Inflammatory macrophage (primary cell): ENCODE measurements at places on chromosomes 16 and 17.
A peak's percentile ranks its signal among the peaks of the same experiment; 100 is the strongest.

GRCh38 chr17:39167476-39167875 is 1.5 kb upstream of the ARL5C start:
- DNase-seq = no peak

- no peak for DNase-seq
These were observed 651 bp upstream of the EIF1 start for GRCh38 chr17:41687828-41688640.

GRCh38 chr17:60224064-60224463 is 74.3 kb downstream of the CA4 start:
- peak; percentile 9 for DNase-seq

DNA sequence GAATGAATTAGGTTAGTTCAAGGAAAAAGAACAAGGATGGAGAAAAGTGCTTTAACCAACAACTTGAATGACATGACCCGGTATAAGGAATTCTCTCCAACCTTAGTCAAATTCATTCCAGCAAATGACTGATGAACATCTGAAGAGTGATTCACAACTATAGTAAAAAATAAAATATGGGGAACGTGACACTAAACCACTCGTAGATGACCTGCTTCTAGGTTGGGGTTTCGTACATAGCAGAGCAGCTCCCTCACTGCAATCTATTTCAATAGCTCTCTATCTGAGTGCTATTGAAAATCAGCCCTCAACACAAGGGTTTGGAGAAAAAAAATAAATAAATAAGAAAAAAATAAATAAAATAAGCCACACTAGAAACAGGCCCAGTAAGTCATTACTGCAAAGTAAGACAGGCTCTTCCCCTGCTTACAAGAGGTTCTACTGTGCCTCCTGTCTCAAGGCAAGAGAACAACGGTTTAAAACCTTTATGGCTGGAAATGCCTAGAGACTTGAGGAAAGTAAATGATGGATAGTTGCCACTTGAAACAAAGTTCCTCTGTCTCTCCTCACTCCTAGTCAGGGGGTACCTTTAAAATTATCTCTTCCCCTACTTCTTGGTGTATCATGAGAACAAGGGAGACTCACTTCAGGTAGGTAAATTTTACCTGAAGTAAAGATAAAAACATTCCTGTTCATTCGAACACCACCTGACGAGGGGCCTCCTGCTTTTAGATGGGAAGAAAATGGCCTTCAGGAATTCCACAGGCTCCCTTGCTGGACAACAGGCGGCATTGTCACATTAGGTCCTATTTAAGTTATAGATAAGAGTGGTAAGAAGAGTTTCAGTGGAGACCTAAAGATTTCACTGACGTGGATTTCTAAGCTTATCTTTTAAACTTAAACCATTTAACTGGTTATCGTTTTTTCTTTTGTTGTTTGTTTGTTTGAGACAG is 20.5 kb downstream of the COG7 start:
- no peak for DNase-seq

DNA sequence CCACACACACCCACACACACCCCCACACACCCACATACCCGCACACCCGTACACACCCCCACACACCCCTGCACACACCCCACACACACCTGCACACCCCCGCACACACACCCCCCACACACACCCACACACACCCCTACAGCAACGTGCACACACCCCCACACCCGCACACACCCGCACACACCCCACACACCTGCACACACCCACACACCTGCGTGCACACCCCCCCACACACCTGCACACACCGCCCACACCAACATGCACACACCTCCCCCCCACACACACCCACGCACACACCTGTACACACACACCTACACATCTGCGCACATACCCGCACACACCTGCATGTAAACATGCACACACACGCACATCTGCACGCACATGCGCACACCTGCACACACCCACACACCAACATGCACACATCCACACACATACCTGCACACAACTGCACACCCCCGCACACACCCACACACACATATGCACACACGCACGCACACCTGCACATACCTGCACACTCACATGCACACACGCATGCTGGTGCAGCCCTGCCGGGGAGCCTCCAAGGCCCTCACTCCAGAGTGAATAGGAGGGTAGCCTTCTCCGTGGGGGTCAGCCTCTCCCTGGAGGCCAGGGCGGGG is 7.5 kb downstream of the ASPSCR1 start:
- DNase-seq = no peak

DNA sequence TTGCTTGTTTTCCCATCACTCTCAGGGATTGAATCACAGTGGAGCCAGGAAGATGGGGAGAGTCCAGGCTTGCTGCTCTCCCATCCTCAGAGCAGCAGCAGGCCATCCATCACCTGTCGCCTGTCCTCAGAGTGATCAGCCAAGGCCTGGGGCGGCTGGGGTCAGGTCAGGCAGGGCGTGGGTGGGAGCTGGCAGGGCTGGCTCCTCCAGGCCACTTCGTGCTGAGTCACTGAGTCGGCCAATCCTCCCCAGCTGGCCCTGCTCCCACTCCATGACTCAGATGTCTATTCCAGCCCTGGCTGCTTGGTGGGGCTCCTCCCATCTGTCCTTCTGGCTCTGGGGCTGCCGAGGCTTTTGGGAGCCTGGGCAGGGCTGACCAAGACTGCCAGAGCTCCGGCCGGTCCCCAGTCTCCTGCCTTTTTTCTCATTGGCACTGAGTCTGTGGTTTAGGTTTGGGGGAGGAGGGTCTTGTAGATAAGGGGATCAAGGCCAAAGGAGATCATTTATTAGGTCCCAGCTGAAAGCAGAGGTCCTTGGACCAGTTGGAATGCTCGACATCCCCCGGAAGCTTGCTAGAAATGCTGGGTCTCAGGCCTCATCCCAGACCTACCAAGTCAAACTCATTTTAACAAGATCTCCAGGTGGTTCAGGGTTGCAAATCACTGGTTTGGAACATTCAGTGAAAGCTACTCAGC is 72.7 kb downstream of the ABCC1 start:
- DNase-seq = peak; percentile 91

- DNase-seq = peak; percentile 78
These were observed 1.0 kb upstream of the AIPL1 start for GRCh38 chr17:6435968-6436367.

DNA sequence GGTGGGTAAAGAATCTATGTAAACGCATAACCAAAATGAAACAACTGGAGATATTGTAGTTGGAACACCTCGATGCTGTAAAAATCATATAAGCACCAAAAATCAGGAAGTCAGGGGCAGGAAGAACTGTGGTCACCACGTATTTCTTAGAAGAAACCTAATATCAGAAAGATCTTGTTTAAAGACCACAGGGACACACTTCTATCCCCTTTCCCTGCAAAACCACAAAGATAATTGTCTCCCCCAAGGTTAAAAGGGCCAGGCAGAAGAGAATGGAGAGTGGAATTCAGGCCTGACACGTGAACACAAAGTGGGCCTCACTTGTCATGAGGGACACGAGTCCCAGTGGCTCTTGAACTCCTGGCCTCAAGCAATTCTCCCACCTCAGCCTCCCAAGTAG is 68.1 kb downstream of the GSG1L start:
- DNase-seq = no peak

DNA sequence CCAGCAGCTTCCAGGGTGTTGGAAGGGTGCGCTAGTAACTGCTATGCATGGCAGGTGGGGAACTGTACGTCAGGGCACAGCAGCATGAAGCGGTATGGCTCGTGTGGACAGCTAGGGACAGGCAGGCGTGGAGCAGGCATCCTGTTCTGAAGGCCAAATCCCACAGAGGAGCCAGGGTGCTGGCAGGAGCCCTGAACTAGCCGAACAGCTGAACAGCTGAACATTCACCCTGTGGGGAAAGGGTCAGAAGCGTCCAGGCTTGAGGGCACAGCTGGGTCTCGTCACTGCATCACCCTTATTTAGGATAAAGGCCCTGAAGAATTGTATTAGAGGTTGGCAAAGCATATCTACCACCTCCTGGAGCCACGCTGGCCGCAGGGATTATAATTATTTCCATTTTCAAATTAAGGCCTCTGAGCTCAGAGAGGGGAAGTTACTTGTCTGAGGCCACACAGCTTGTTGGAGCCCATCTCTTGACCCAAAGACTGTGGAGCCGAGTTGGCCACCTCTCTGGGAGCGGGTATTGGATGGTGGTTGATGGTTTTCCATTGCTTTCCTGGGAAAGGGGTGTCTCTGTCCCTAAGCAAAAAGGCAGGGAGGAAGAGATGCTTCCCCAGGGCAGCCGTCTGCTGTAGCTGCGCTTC is 3.3 kb upstream of the STH start:
- DNase-seq = no peak

DNA sequence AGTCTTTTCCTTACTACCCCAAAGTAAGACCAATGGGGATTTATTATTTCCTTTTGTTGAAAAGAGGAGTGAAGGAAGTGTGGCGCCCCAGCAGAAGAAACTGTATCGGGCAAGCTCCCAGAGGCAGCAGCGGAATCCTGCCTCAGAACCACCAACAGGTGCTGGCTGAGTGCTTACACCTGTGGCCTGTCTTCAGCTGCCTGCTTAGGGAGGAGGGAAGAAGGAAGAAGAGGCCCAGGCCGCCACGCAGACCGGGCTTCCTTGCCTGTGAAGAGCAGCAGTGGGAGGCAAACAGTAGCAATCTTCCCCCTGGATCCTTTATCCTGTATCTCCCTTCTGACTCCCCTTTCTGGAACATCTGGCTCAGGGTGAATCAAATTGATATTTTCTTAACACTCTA is 134.7 kb downstream of the AATF start:
- DNase-seq = no peak

GRCh38 chr17:19539841-19540311 is 6.2 kb downstream of the SLC47A1 start:
- no peak for DNase-seq

- no peak for DNase-seq
These were observed 26.4 kb downstream of the EEF2K start for GRCh38 chr16:22232277-22233036.

DNA sequence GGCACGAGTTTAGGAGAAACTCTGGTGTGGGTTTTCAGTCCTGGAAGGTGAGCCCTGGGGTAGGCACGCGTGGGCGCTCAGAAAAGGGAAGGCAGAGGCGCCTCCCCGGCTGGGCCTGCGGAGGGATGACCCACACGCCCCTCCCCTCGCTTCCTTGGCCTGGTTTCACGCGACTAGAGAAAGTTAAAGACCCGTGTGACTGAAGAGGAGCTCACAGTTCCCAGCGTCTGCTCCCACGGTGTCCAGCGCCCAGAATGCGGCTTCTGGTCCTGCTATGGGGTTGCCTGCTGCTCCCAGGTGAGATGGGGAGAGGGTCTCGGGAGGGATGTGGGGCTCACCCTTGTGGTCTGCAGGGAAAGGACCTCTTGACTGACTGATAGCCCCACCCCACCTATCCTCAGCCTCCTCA is at the start of gene CD300LG:
TSS of gene CD300LG (plus strand) at position 214 of the 409 bp plus-strand sequence. CDS start at position 255, 41 bp downstream.
- DNase-seq = peak; percentile 71

DNA sequence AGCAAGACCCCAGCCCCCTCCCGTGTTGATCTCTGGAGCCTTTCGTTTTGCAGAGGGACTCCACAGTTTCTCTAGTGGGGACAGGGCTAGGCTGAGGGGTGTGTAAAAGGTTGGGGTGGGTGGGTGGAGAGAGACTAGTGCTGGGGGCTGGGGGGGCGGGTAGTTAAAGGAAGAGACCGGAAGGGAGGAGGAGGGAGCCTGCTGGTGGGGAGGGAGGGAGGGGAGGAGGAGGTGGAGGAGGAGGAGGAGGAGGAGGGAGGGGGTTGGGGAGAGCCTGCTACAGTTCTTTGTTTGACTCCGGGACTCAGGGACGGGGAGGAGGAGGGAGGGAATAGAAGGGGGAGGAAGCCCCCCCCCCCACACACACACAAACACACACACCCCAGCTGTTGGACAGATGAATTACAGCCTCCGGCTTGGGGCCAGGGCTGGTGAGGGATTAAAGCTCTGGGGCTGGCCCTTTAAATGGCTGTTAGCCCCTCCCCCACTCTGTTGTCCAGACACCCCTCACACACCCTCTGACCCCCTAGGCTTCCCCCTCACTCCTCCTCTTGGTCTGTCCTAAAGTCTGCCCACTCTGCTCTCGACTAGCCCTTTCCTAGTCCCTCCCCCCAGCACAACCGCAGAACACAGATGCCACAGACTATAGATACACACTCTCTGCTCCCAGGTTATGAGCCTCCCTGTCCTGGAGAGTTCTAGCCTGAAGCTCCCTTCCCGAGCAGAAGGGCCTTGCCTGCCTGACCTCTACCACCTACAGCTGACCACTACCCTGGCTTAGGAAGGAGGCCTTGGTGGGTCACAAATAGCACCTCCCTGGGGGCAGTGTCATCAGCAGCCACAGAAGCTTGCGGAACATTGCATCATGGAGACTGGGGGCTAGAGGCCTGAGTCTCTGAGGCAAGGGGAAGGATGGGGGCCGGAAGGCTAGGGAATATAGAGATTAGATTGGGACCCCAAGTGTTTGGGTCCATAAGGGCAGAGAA is 4.4 kb downstream of the KDM6B start:
- DNase-seq = peak; percentile 48

- DNase-seq = no peak
These were observed 3.4 kb upstream of the ENGASE start for GRCh38 chr17:79071161-79071740.

DNA sequence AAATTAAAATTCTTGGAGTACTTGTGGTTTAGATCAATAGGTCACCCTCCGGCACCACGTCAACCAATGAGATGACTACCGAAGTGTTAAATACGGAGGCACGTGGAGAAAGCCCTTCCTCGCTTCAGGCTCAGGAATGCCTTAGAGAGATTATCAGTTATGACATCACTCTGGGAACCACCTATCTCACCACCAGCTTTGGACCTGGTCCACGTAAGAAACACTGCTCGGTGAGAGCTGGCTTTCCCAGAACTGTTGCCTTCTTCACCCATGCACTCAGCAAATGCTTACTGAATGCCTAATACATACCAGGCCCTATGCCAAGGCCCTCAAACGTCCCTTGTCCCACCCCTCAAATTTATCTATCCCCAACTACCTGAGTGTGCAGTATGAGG is 71.3 kb downstream of the SMG6 start:
- DNase-seq = no peak

GRCh38 chr17:238071-238963 is 56.9 kb upstream of the DOC2B start:
- no peak for DNase-seq

DNA sequence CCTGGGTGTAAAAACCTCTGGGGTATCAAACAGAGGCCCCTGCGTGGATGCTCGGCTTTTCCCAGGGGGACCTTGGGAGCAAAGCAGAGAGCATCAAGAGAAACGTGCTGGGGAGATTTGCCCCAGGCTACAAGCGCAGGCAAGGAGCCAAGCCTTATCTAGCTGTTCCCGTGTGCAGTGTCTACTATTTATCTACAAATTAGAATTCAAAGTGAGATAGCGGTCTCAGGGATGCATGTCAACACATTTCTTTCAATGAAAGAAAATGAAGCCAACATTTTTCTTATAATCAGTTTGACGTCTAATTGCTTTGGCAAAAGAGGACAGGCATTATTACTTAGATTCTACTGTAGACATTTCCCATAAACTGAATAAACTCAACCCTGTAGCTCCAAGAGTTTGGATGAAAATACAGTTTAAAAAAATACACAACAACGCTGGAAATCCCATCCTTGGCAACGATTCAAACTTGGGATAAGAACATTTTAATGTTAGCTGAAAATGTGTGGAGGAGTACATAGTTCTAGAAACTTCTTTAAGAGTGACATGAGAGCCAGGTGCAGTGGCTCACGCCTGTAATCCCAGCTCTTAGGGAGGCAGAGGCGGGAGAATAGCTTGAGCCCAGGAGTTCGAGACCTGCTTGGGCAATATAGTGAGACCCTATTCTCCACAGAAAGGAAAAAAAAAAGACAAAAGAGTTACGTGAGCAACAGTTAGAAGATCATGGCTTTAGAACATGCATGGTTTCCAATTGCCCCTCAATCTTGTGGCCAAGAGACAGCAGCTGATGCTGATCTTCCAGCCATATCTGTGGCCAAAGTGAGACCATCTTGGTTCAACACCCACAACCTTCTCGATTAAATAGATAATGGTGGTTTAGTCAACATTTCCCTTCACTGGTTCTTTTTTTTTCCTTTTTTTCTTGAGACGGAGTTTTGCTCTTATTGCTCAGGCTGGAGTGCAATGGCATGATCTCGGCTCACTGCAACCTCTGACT is 7.2 kb downstream of the SPNS3 start:
- DNase-seq = no peak
